ENCODE measurements at places on chromosomes 13 and 19. TPM values are rescaled to one million over a fixed set of nuclear protein-coding genes. Genes with fewer than 3 reads are reported as not detected.

CEACAM1 gene
- total RNA-seq = not detected

FGF21 gene
- not detected for total RNA-seq

SOHLH2 gene
- total RNA-seq = 0.28 TPM

ZSCAN5B gene
- not detected for total RNA-seq

MEF2B gene
- total RNA-seq = under 0.01 TPM

LRP3 gene
- total RNA-seq = 8.6 TPM

ZNF682 gene
- total RNA-seq = 4.8 TPM

LSR gene
- total RNA-seq = 0.28 TPM

NLRP4 gene
- total RNA-seq = not detected

- H3K4me3 ChIP-seq = no peak overlapping the region
- no peaks in the 10 kb centered on the region for H3K4me1 ChIP-seq
- H3K27ac ChIP-seq = no peak overlapping the region
- no peak for DNase-seq
- H3K36me3 ChIP-seq = no peaks in the 10 kb centered on the region
Observed at GRCh38 chr13:60355056-60355455, 42.0 kb upstream of the TDRD3 start.

DNA sequence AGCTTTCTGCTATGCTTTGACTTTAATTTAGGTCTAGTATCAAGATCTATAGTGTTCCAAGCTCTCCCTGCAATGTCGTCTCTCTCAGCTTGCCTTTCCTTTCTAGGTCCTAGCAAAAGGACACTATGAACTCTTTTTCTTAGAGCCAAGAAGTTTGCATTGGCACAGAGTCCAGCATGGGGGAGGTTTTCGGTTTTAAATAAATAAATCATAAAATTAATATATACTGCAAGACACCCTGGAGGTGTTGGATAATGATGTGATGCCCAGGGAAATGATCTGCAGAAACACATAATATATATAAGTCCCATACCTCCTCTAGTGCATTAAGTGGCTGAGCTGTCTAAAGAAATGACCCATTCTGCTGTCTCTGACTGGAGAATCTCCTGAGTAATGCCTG, 316.4 kb upstream of the MAB21L1 start:
- no peaks in the 10 kb centered on the region for H3K36me3 ChIP-seq
- peaks cover 2% of the 10 kb centered on the region for H3K4me1 ChIP-seq
- H3K27me3 ChIP-seq = no peaks in the 10 kb centered on the region
- no peak for DNase-seq
- H3K4me3 ChIP-seq = no peak overlapping the region

- no peaks in the 10 kb centered on the region for H3K27me3 ChIP-seq
- no peak for DNase-seq
- no peaks in the 10 kb centered on the region for H3K36me3 ChIP-seq
- H3K4me3 ChIP-seq = no peak overlapping the region
Observed at GRCh38 chr13:24083722-24084421, 76.6 kb upstream of the SPATA13 start.

DNA sequence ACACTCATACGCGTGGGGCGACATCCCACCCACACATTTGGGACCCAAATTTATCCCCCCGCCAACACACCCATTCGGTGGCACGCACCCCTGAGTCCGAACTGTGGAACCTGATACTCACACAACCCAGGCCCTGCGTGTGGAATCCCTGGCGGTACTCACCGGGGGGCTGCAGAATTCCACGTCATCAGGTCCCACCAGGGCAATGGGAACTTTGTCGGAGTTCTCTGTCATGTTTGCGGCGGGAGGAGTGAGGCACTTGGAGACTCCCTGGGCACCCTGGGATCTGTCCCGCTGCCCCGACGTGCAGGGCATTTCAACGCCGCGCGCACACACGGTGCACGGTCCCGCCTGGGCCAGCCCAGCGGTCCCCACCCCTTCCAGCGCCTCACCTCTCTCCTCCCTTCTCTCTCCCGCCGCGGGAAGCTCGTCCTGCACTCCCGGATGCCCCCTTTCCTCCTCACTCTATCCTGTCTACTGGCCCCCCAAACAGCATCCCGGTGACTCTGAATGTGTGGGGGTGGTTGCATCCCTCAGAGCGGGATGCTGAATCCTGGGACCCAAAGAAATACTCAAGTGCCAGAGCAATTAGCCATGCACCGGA, at the start of gene CNMD:
TSS of gene CNMD (minus strand) at position 353 of the 604 bp plus-strand sequence. CDS start at position 234, 119 bp downstream.
- H3K4me3 ChIP-seq = peak within 1 kb of the TSS; percentile 23
- DNase-seq = no peak
- H3K27me3 ChIP-seq = peaks cover 27% of the 10 kb centered on the region
- no peak within 1 kb of the TSS for H3K27ac ChIP-seq

GRCh38 chr13:36158611-36159010, 27.4 kb upstream of the DCLK1 start:
- peaks cover 2% of the 10 kb centered on the region for H3K27me3 ChIP-seq
- DNase-seq = no peak
- H3K4me1 ChIP-seq = 0 out of 2 replicates have a peak, but pooled peaks cover under 1% of the 10 kb centered on the region
- no peak overlapping the region for H3K4me3 ChIP-seq
- no peak overlapping the region for H3K27ac ChIP-seq

- no peaks in the 10 kb centered on the region for H3K4me1 ChIP-seq
- no peaks in the 10 kb centered on the region for H3K36me3 ChIP-seq
- DNase-seq = peak; percentile 67
- H3K4me3 ChIP-seq = peak overlapping the region; percentile 71
- no peak overlapping the region for H3K27ac ChIP-seq
Observed at GRCh38 chr19:50333235-50333736, 4.1 kb upstream of the KCNC3 start.

GRCh38 chr13:45402641-45403040, 15.5 kb downstream of the SLC25A30 start:
- H3K4me1 ChIP-seq = no peaks in the 10 kb centered on the region
- no peaks in the 10 kb centered on the region for H3K27me3 ChIP-seq
- peaks cover 23% of the 10 kb centered on the region for H3K36me3 ChIP-seq
- H3K4me3 ChIP-seq = no peak overlapping the region

GRCh38 chr13:49777746-49778614, 14.5 kb downstream of the KPNA3 start:
- no peak for DNase-seq
- H3K27me3 ChIP-seq = no peaks in the 10 kb centered on the region
- no peaks in the 10 kb centered on the region for H3K36me3 ChIP-seq
- no peak overlapping the region for H3K4me3 ChIP-seq
- no peak overlapping the region for H3K27ac ChIP-seq

DNA sequence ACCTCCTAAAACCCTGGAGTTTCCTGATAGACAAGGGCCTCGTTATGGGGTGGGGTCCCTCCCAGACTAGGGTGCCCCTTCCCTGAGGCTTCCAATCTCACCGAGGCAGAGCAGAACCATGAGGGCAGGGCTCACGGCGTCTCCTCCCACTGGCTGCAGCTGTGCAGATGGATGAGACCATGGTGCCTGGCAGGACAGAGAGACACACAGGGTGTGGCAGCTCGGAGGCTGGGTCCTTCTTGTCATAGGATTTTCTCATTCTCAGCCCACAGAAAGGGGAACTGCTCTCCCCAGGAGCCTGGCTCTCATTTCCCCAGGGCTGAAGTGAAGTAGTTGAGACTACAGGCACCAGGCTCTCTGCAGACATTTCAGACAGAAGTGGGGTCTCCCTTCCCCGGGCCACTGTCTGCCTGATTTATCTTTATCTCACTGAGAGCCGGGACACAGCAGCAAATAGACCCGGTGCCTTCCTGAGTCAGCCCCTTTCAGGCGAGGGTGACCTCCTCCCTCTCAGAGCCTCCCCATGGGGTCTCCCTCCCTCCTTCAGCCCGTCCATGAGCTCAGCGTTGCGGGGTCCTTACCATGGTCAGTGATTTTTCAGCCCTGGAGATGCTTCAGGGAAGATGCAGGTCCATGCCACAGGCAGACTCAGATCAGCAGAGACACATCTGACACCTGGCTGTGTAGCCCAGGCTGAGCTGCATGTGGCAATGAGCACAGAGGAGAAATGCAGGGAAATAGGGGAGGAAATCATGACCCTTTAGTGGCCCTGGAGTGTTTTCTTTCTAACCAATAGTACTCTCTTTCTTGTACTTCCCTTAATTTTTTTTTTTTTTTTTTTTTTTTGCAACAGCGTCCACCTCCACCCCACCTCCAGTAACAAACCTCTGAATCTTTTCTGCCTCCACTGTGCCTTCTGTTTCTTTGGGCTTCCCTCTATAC, at the start of gene LILRA5:
TSS of gene LILRA5 (minus strand) at position 731 of the 942 bp plus-strand sequence. CDS start at position 584, 147 bp downstream.
- no peak within 1 kb of the TSS for H3K27ac ChIP-seq
- no peaks in the 10 kb centered on the region for H3K4me1 ChIP-seq
- DNase-seq = no peak
- no peaks in the 10 kb centered on the region for H3K27me3 ChIP-seq

GRCh38 chr19:33649627-33650305, 28.0 kb downstream of the CHST8 start:
- no peak for DNase-seq
- H3K27ac ChIP-seq = no peak overlapping the region
- no peaks in the 10 kb centered on the region for H3K4me1 ChIP-seq
- no peak overlapping the region for H3K4me3 ChIP-seq
- H3K27me3 ChIP-seq = no peaks in the 10 kb centered on the region

- no peaks in the 10 kb centered on the region for H3K4me1 ChIP-seq
- no peak overlapping the region for H3K4me3 ChIP-seq
- DNase-seq = no peak
- no peaks in the 10 kb centered on the region for H3K27me3 ChIP-seq
- H3K27ac ChIP-seq = no peak overlapping the region
- no peaks in the 10 kb centered on the region for H3K36me3 ChIP-seq
Observed at GRCh38 chr13:75090872-75091615, 390.9 kb downstream of the TBC1D4 start.

DNA sequence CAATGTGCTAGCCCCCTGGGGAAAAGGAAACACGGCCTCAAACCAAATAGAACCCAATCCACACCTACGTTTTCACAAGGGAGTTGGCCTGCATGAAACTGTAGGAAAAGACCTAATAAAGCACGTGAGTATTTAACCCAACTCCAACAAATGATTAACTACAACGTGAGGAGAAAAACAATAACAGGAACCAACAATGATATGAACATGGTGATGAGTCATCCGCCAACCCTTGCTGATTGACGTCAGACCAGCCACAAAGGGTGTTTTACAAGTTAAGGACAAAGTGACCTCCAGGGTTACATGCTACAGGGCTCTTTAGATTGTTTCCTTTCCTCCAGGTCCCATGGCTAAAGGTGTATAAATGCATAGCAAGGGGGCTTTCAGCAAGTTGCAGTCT, 460.5 kb downstream of the COG6 start:
- H3K27me3 ChIP-seq = no peaks in the 10 kb centered on the region
- H3K4me1 ChIP-seq = no peaks in the 10 kb centered on the region
- H3K36me3 ChIP-seq = no peaks in the 10 kb centered on the region
- peak; percentile 40 for DNase-seq

GRCh38 chr13:101267656-101268055, 148.7 kb downstream of the NALCN start:
- no peak for DNase-seq
- no peaks in the 10 kb centered on the region for H3K4me1 ChIP-seq
- H3K27ac ChIP-seq = no peak overlapping the region
- no peak overlapping the region for H3K4me3 ChIP-seq

GRCh38 chr19:15622991-15623390, 8.0 kb downstream of the CYP4F8 start:
- no peak for DNase-seq
- H3K4me1 ChIP-seq = no peaks in the 10 kb centered on the region
- H3K4me3 ChIP-seq = no peak overlapping the region
- no peaks in the 10 kb centered on the region for H3K27me3 ChIP-seq

- no peak for DNase-seq
Observed at GRCh38 chr19:16134510-16134909, 9.0 kb upstream of the HSH2D start.

- H3K27me3 ChIP-seq = no peaks in the 10 kb centered on the region
- no peak overlapping the region for H3K4me3 ChIP-seq
- DNase-seq = no peak
- H3K36me3 ChIP-seq = no peaks in the 10 kb centered on the region
- no peak overlapping the region for H3K27ac ChIP-seq
- H3K4me1 ChIP-seq = no peaks in the 10 kb centered on the region
Observed at GRCh38 chr13:59337070-59337469, 826.7 kb downstream of the DIAPH3 start.

DNA sequence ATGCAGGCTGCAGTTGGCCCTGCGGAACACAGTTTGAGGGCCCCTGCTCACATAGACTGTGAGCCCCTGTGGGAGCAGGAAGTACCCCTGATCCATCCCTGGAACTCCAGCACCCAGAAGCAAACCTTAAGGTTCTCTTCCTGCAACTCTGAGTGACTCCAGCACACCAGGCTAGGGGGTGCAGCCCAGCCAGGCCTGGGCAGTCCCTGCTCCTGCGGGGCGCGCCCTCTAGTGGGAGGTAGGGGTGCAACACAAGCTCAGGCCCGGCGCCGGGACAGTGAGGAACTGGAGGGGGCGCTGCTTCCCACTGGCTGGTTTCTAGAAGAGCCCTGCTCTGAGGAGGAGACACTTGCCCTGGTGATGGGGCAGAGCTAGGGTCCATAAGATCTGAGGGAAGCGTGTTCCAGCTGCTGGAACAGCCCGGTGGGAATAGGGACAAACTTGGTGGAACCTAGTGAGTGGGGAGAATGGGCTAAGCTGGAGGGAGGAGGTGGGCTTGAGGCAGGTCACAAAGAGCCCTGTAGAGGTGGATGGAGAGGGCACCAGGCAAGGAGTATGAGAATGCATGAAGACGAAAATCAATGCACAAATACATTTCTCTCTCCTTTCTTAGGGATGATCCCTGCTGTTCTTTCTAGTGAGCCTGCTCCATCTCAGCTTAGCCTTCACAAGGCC, 5.0 kb downstream of the ZSCAN5A start:
- no peak overlapping the region for H3K27ac ChIP-seq
- peak; percentile 4 for DNase-seq
- no peak overlapping the region for H3K4me3 ChIP-seq
- peaks cover 3% of the 10 kb centered on the region for H3K36me3 ChIP-seq

- H3K27ac ChIP-seq = no peak overlapping the region
- no peak overlapping the region for H3K4me3 ChIP-seq
- no peaks in the 10 kb centered on the region for H3K4me1 ChIP-seq
- DNase-seq = no peak
Observed at GRCh38 chr13:111548301-111548700, 227.9 kb downstream of the TEX29 start.

DNA sequence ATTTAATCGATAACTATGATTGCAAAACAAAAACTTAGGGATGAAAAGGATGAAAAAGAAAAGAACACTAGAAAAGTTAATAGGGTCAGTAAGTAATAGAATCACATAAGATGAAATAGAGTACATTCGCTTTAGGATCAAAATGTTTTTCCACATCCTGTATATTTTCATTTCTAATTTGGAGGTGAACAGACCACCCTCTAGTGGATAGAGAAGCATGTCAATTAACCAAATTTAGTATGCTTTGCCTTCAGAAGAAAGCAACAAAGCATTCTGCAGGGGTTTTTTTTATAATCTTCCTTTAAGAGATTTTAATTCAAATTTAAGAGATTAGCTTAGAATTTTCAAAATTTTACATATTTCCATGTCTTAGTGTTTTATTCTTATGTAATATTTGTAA, 611.0 kb upstream of the SGCG start:
- no peak overlapping the region for H3K27ac ChIP-seq
- H3K36me3 ChIP-seq = no peaks in the 10 kb centered on the region
- H3K4me3 ChIP-seq = no peak overlapping the region
- H3K4me1 ChIP-seq = no peaks in the 10 kb centered on the region
- no peak for DNase-seq

DNA sequence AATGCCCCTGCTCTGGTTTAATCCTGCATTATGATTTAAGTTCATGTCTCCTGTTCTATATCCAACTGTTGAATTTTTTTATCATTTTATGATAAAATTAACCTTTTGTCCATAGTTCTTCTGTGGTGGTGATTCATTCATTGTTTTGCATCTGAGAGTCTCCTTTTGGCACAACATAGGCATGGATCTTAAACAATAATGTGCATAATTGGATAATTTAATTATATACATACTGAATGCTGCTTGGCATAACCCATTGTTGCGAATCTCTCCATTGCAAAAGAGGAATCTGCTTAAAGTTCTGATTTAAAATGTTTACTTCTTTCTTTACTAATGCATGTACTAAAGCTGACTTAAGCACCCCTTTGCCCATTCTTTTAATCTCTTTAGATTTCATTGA, 2788.4 kb downstream of the PCDH9 start:
- DNase-seq = no peak
- no peaks in the 10 kb centered on the region for H3K27me3 ChIP-seq
- no peaks in the 10 kb centered on the region for H3K36me3 ChIP-seq
- no peak overlapping the region for H3K27ac ChIP-seq
